ENCODE measurements at places on chromosomes 3 and 15.

- H3K36me3 ChIP-seq = no peaks in the 10 kb centered on the region
- H3K27ac ChIP-seq = no peak overlapping the region
- no peaks in the 10 kb centered on the region for H3K4me1 ChIP-seq
Measured at GRCh38 chr3:18058666-18059065, 316.2 kb upstream of the TBC1D5 start.

DNA sequence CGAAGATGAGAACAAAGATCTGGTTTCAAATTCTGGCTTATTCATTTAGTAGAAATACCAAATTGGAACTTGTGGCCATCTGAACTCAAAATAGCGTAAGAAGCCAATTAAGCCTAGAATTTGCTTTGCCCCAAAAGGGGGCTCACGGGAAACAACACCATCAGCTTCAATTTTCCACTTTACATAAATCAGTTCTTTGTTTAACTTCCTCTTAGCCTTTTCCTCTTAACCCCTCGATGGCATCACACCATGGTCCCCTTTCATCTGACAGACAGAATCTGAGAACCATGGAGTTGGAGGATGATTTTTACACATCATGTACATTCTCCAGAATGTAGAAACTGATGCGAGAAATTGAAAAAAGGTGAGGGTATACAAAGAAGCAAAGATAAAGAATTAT lies 207.0 kb downstream of the FOXP1 start:
- H3K4me3 ChIP-seq = no peak overlapping the region
- H3K36me3 ChIP-seq = no peaks in the 10 kb centered on the region
- no peak for DNase-seq
- H3K27ac ChIP-seq = no peak overlapping the region
- no peaks in the 10 kb centered on the region for H3K27me3 ChIP-seq
- no peaks in the 10 kb centered on the region for H3K4me1 ChIP-seq

GRCh38 chr3:147701195-147701594 lies 292.0 kb downstream of the ZIC1 start:
- H3K27me3 ChIP-seq = no peaks in the 10 kb centered on the region
- no peaks in the 10 kb centered on the region for H3K4me1 ChIP-seq
- H3K36me3 ChIP-seq = no peaks in the 10 kb centered on the region
- no peak for DNase-seq
- H3K27ac ChIP-seq = no peak overlapping the region

GRCh38 chr15:62244762-62245161 lies 79.7 kb upstream of the C2CD4B start:
- H3K4me1 ChIP-seq = no peaks in the 10 kb centered on the region
- no peaks in the 10 kb centered on the region for H3K36me3 ChIP-seq
- H3K27ac ChIP-seq = no peak overlapping the region
- H3K4me3 ChIP-seq = no peak overlapping the region
- no peak for DNase-seq

DNA sequence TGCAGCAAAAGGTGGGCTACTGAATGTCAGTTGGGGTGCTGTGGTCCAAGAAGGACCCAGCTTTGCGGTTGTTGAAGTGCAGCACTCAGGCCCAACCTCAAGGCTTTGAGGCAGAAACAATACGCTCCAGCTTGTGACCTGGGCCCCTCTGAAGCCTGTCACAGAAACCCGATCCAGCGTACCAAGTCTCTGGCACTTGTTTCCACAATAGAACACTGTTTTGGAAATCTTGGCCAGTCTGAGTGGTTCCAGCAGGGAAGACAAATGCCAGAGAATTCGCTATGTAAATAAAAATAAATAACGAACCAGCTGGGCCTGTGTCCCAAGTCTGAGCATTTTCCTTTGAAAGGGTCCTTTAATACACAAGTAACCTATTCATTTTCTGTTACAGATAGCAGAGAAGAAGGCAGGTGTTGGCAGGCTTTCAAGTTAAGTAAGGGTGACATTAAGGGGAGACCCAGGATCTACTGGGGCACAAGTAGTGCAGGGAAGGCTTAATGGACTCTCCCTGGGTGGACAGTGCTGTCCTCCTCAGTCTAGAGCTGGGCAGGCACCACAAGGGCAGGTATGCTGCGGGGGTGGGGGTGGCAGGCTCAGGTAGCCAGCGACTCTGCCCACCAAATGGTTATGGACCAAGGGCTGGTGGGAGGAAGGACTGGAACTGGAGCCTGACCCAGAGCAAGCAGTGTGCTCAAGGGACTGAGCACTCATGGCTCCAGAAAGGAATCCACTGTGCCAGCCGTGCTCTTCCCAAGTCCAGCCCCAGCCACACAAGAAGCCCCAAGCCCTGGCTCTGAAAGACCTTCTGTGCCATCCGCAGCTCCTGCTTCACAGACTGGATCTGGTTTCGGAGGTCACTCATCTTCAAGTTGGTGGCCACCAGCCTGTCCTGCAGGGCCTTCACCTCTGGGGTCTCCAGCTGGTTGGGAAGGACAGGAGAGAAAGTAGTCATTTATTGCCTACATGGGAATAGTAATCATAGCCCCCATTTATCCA lies 26.3 kb downstream of the CCDC13 start:
- H3K4me3 ChIP-seq = no peak overlapping the region
- no peak for DNase-seq
- H3K27me3 ChIP-seq = no peaks in the 10 kb centered on the region

- no peak for DNase-seq
- no peaks in the 10 kb centered on the region for H3K4me1 ChIP-seq
- H3K4me3 ChIP-seq = no peak overlapping the region
- H3K36me3 ChIP-seq = no peaks in the 10 kb centered on the region
Measured at GRCh38 chr3:15924914-15925313, 127.1 kb upstream of the ANKRD28 start.

DNA sequence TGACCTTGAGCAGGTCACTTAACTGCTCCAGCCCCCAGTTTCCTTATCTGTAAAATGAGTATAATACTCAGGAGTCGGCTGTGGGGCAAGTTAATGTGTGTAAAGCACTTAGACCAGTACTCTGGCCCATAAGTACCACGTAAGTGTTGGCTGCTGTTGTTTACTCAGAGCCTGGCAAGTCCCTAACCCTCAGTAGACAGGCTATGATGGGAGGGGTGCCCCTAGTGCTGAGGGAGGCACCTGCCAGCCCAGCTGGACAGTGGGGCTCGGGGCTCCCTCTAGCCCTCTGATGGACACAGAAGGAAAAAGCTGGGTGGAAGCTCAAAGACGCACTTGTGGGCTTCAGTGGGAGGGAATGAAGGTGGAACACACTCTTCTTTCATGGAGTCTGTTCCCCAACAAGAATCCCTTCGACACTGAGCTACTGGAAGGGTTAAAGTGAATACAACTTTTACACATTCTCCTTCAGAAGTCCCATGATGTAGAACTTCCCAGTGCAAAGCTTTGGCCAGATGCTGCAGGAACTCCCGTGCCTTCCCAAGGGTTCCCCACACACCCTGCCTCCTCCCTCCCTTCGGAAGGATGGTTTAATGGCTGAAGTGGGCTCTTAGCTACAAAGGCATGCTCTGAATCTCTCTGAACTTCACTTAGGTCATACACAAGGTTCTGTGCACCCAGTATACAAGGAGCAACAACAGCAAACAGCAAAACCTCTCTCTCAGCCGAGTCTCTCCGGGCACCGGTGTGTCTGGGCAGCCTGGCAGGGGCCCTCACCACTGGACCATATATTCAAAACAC lies 25.4 kb downstream of the TMEM44 start:
- no peaks in the 10 kb centered on the region for H3K36me3 ChIP-seq
- DNase-seq = no peak
- no peaks in the 10 kb centered on the region for H3K27me3 ChIP-seq

DNA sequence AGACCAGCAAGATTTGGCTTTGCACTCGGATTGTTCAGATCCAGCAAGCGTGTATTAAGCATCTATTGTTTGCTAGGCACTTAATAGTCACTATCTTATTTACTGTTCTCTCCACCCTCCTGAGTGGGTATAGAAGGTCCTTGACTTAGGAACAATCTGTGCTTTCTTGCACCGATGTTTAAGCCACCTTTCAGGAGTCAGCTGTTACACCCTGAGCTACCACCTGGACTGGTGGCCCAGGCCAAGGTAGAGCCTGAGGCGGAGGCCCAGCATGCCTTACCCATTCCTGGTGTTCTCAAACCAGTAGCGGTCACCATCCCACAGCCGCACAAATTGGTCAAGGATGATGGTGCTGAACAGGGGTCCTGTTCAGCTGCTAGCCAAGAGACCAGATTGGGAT lies 10.0 kb downstream of the DUOX1 start:
- no peaks in the 10 kb centered on the region for H3K4me1 ChIP-seq
- DNase-seq = no peak
- H3K27me3 ChIP-seq = peaks cover 12% of the 10 kb centered on the region
- no peak overlapping the region for H3K4me3 ChIP-seq
- H3K36me3 ChIP-seq = no peaks in the 10 kb centered on the region

GRCh38 chr3:128681369-128681829 lies 30.8 kb upstream of the RPN1 start:
- H3K4me3 ChIP-seq = peak overlapping the region; percentile 52
- no peaks in the 10 kb centered on the region for H3K4me1 ChIP-seq
- DNase-seq = no peak
- no peak overlapping the region for H3K27ac ChIP-seq
- H3K36me3 ChIP-seq = no peaks in the 10 kb centered on the region
- peaks cover 9% of the 10 kb centered on the region for H3K27me3 ChIP-seq

GRCh38 chr15:51861557-51862359 lies 32.3 kb downstream of the TMOD3 start:
- no peaks in the 10 kb centered on the region for H3K4me1 ChIP-seq
- H3K36me3 ChIP-seq = no peaks in the 10 kb centered on the region
- no peak overlapping the region for H3K27ac ChIP-seq
- H3K27me3 ChIP-seq = no peaks in the 10 kb centered on the region
- no peak for DNase-seq

- no peak overlapping the region for H3K27ac ChIP-seq
- peaks cover 9% of the 10 kb centered on the region for H3K36me3 ChIP-seq
- H3K4me3 ChIP-seq = no peak overlapping the region
- DNase-seq = no peak
- H3K4me1 ChIP-seq = peaks cover 2% of the 10 kb centered on the region
Measured at GRCh38 chr15:74892313-74892712, 2.5 kb downstream of the MPI start.

- no peak overlapping the region for H3K4me3 ChIP-seq
- peaks cover 5% of the 10 kb centered on the region for H3K4me1 ChIP-seq
- H3K36me3 ChIP-seq = no peaks in the 10 kb centered on the region
- no peak for DNase-seq
- no peaks in the 10 kb centered on the region for H3K27me3 ChIP-seq
Measured at GRCh38 chr3:61901986-61902385, 340.6 kb downstream of the PTPRG start.

GRCh38 chr15:64800476-64800875 lies 25.0 kb downstream of the PIF1 start:
- H3K27ac ChIP-seq = no peak overlapping the region
- H3K4me1 ChIP-seq = no peaks in the 10 kb centered on the region

DNA sequence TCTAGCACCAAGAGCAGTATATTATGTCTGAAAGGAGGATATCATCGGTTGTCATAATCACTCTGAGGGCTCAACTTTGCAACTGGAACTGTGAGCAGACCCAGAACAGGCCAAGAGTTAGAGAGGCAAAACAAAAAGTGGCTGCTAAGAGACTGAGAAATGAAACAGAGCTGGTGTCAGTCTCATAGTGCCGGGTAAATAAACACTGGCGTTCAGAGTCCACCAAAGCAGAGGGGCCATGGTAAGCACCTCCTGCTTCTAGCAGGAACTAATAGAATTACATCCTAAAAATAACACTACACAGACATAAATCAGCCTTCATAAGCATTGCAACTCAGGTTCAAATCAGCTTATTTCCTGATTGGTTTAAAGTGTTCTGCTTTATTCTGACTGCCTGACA lies 10.3 kb upstream of the IL12A start:
- H3K4me3 ChIP-seq = no peak overlapping the region
- no peaks in the 10 kb centered on the region for H3K4me1 ChIP-seq
- H3K27ac ChIP-seq = no peak overlapping the region

DNA sequence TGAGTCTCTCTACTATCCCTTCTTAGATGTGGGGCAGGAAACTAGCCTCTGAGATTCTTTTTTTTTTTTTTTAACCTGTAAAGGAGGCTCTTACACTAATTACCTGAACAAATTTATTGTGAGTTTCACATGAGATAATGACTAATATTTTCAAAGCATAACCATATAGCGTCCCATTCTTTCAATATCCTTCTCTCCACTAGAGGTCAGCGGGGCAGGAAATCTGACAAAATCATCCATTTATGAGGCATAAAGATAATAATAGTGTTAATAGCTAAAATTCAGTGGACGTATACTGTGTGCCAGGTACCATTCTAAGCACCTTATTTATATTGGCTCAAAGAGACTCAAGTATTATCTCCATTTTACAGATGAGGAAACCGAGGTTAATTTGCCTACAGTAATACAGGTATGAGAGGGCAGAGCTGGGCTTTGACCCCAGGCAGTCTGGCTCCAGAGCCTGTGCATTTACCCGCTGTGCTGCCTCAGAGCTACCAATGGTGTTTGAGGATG lies 16.3 kb upstream of the SMAD6 start:
- no peak for DNase-seq
- no peak overlapping the region for H3K27ac ChIP-seq
- H3K4me1 ChIP-seq = no peaks in the 10 kb centered on the region
- no peak overlapping the region for H3K4me3 ChIP-seq

DNA sequence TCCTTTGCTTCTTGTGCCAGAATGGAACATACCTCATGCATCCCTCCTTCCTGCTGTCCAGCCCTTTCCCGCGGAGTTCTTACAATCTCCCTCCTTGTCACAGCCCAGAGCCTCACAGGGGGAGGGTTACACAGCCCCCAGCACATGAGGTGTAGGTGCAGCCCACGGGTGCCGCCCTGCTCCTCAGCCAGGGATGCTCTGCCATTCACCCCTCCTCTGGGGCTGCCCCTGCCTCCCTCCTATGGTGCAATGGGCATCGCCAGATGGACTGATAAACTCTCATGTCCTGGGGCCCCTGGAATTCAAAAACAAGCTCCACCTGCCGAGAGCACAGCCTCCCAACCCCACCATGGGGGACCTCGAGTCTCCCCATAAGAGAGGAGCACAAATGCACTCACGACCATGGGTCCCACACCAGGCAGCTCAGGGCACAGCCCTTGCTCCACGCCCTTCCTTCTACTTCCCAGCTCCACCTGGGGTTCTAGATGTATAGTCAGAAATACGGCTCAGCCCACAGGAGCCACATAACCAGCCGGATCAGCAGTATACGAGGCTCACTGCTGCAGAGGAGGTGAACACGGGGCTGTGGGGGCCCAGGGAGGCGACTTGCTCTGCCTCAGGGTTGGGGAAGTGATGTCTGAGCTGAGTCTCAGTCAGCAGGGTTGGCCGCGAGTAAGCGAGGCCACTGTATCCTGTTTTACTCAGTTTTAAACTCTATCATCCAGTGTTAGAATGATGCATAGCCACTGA lies 269.7 kb upstream of the LYSMD4 start:
- no peak overlapping the region for H3K4me3 ChIP-seq
- H3K36me3 ChIP-seq = no peaks in the 10 kb centered on the region
- peaks cover 3% of the 10 kb centered on the region for H3K4me1 ChIP-seq
- H3K27me3 ChIP-seq = no peaks in the 10 kb centered on the region
- H3K27ac ChIP-seq = no peak overlapping the region

All from iPS DF 6.9 (cell line).